ENCODE measurements at places on chromosomes 6 and 20. TPM values are rescaled to one million over a fixed set of nuclear protein-coding genes. Genes with fewer than 3 reads are reported as not detected.

DNA sequence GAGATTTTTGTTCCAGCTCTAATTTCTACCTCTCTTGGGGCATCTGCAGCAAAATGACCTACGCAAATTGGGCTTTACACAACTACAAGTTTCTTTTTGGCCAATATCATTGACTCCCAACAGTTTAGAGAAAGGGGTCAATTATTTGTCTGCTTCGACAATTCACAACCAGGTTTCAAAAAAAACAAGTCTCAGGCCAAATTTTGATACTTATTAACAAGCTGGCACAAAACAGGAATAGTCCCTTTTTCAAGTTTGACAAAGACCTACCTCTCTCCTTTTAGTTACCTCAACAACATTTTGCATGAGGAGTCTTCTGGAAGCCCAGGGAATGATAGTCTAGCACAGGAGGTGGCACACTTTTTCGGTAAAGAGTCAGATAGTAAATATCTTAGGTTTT is 97.9 kb upstream of the TSHZ2 start:
- H3K27ac ChIP-seq = no peak overlapping the region
- H3K36me3 ChIP-seq = no peaks in the 10 kb centered on the region
- no peak overlapping the region for H3K4me3 ChIP-seq
- H3K27me3 ChIP-seq = no peaks in the 10 kb centered on the region
- no peak for DNase-seq

Gene TCP11
- 0.18 TPM for total RNA-seq

Gene KPNA5
- total RNA-seq = 11.4 TPM

DNA sequence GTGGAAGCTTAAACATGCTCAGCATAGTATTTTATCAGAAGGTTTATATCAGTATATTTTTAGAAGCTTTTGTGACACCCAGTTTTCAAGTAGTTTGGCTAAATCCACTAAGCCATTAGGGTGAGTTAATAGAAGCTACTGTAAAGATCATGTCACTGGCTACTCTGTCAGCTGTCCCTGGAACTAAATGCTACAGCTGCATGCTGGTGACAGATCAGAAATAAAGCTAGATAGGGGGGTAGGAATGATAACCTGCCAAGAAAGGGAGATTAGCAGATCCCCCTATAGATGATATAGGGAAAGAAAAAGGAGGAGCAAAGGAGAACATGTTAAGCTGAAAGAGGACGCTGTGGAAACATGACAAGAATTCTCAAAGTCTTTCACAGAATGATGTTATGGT is 363.2 kb downstream of the QKI start:
- no peak for DNase-seq
- no peak overlapping the region for H3K27ac ChIP-seq
- H3K36me3 ChIP-seq = no peaks in the 10 kb centered on the region
- H3K4me1 ChIP-seq = peaks cover 3% of the 10 kb centered on the region
- peaks cover 1% of the 10 kb centered on the region for H3K27me3 ChIP-seq

- peaks cover 9% of the 10 kb centered on the region for H3K4me1 ChIP-seq
- H3K27ac ChIP-seq = no peak overlapping the region
- peaks cover 2% of the 10 kb centered on the region for H3K27me3 ChIP-seq
- no peak overlapping the region for H3K4me3 ChIP-seq
- H3K36me3 ChIP-seq = no peaks in the 10 kb centered on the region
Measured at GRCh38 chr20:51172558-51173428, 149.9 kb upstream of the KCNG1 start.
